Activated naive CD4-positive, alpha-beta T cell (primary cell): ENCODE measurements at places on chromosomes 11 and 22.
A peak's percentile ranks its signal among the peaks of the same experiment; 100 is the strongest.

DNA sequence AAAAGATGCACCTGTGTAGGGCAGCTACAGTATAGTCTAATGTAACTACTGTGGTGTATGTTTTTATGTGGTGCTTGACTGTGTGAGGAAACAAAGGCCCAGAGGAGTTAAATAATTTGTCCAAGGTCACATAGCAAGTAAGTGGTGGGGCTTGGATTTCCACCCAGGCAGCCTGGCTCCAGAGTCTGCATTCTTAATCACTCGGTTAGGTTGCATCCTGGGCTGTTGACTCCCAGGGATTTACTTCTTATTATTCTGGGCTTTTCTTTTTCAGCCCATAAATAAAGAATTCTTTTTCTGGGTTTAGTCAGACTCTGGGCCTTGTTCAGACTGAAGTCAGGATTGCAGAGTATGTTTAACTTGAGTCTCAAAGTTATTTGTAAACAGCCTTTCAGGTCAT, 82.1 kb downstream of the ARHGAP42 start:
- DNase-seq, result no peak

DNA sequence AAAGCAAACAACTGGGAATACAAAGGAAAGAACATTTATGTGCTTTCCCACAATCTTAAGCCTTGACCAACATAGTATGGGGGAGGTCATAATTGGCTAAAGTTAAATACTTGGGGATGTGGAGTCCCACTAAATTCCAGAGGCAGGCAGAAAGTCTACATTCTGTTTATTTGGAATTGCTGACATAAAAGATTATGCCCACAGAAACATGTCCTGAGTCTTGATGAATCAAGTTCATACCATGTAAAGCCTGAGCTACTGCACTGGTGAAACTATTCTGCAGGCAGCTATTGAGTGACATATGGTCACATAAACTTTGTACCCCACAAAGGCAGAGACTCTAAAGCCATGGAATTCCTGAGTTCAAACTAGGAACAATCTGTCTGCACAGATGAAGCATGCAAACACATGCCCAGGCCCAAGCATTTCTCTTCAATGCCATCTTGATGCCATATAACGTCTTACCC, 69.9 kb upstream of the CHRM4 start:
- no peak for DNase-seq

DNA sequence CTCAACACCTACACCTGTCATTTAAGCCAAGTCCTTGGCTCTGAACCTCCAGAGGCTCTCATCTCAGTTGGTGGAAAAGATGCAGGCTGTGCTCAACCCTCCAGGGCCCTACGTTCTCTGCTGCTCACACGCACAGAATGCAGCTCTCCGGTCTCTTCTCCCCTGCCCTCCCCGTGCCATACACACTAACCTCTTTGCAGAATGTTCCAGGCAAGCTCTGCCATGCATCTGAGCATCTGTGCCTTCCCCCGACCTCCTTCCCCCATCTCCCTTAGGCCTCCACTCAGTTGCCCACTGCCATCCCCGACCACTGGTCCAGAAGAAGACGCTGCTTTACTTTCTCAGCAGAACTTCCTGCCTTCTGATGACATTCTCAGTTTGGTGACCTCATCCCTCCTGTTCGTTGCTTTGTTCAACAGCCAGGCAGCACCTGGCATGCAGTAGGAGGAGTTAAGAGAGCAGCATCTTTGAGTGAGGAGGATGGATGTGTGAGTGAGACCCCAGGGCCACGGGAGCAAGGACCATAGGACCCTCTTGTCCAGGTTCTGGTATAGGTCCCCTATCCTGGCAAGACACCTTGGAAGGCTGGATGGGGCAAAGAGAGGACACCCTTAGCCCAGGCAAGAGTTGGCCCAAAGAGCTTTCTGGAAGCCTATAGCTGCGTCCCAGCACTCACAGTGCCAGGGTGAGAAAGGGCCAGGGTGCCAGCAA, 598.0 kb downstream of the BRD1 start:
- no peak for DNase-seq

GRCh38 chr11:109929308-109929707, 163.9 kb upstream of the ZC3H12C start:
- no peak for DNase-seq

DNA sequence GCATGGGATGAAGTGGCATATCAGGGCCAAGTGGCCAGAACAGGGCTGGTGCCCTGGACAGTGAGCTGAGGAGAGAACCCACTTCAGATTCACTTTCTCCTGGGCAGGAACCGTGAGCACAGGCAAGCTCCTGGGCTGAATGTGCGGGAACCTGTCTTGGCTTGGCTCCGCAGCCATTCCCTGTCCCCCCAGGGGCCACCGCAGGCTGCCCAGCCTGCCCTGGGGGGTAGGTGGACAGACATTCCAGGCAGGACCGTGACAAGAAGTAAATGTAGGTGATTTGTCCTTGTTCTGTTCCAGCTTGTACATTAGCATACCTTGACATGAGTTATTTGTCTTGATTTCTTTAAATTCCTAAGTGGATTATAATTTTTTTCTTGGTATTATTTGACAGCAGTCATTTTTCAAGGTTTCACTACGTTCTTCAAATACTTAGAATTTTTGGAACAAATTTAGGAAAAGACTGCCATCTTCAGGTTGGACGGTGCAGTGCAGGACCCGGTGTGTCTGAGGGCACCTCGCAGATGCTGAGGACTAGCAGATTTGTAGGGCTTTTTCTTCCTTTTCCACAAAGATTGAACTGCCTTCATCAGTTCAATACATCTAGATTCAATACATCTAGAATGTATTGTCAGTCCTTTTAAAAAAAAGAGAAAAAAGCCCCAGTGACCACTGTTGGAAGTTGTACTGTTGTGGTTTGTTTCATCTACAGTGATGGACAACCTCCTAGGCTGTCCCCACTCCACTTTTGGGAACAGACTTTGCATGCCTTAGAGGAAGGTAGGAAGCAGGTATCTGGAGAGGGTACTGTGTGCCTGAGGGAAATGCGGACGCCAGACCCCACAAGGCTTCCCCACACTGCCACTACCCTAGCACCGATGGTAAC, 115.1 kb upstream of the RASSF10 start:
- DNase-seq, result peak; percentile 25

DNA sequence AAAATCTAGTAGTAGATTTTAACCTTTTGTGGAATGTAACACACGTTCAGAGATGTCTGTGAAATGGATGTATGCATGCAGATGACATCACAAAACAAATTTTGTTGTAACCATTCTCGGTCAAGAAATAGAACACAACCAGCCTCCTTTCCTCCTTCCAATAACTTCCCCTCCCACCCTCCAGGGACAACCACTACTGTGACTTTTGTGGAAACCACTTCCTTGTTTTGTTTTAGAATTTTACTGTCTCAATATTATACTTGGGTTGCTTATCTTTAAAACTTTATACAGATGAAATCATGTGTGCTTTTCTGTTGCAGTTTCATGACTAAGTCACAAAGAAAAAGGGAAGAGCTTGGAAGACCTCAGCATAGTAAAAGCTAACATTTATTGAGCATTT, 189.4 kb upstream of the NCAM1 start:
- DNase-seq, result no peak
